ENCODE measurements at places on chromosomes 11 and 22. TPM values are rescaled to one million over a fixed set of nuclear protein-coding genes. Genes with fewer than 3 reads are reported as not detected.

DNA sequence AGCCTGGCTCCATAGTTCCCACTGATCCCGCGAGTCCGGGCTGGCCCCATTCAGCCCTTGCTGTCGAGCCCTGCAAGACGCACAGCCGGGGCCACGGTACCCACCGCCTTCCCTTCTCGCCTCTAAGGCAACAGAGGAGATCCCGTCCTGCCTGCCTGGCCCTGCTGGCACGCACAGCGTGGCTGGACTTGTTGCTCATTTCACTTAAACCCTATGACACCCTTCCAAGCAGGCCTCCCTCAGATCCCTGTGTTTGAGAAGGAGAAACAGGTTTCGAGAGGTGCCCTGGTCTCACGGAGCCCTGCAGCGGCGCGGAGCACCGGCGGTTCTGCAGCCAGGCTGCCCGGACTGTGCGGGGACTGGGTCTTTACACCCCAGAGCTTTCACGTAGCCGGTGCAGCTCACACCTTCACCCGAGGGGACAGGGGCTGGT is 1048.4 kb downstream of the BRD1 start:
- no peak for DNase-seq

DNA sequence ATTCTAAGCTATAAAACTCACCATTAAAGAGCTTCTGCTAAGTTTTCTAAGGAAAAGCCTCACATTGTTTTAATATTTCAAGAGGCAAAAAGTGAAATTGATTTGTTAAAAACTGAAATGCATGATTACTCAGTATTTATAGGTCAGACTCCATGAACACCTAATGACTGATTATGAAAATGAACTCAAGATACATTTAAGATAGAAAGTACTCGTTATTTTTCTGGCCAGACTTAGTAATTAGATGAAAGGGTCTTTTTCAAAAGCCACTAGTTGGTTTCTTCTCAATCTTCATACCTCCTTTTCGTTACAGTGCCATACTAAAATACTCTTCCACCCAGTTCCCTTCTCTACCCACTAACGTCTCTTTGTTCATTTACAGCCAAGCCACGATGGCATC is 56.3 kb downstream of the VSIG10L2 start:
- DNase-seq, result no peak

GRCh38 chr11:4615856-4616444 is 7.9 kb upstream of the TRIM68 start:
- DNase-seq, result no peak

DNA sequence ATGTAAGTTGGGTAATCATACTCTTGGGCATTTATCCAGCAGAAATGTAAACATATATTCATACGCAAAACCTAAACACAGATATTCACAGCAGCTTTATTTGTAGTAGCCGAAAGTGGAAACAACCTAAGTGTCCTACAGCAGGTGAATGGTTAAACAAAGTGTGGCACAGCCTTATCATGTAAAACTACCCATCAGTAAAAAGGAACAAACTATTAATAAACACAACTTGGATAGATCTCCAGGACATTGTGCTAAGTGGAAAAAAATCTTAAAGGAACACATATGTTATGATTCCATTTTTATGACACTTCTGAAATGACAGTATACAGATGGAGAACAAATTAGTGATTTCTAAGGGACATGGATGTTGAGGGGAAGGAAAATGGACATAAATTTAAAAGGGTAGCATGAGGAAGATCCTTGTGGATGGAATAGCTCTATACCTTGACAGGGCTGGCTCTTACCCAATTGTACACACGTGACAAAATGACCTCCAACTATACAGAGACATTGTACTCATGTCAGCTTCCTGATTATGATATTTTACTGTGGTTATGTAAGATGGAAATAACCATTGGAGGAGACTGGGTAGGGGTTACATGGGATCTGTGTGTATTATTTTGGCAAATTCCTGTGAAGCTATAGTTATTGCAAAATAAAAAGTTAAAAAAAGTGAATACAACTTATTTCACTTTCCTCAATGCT is 15.4 kb downstream of the ANO5 start:
- no peak for DNase-seq

GRCh38 chr11:100927579-100927978 is 202.0 kb downstream of the PGR start:
- no peak for DNase-seq

DNA sequence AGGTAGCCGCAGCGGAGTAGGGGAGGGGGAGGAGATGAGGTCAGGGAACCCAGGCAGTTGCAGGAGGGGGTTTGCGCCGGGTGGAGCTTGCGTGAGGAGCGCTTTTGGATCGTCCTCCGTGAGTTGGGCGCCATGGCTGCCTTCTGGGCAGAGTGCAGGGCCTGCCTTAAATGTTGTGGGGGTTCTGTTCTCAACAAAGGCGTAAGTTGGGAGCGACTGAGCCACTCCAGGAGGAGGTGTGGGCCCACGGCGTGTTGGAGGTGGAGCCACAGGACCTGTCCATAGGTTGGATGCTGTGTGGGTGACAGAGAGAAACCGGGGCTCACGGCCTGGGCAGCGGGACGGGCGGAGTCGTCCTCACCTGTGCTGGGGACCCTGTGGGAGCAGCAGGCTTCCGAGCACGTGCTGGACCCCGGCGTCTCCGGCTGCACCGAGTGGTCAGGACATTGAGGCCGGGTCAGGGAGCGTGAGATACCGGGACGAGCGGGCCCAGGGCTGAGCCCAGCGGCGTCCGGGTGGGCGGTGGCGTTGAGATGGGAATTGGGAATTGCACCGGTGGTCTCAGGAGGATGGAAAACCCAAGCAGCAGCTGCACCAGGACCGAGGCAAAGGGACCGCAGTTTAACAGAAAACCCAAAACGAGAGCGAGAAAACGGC is 977 bp upstream of the PGGHG start:
- peak; percentile 64 for DNase-seq

DNA sequence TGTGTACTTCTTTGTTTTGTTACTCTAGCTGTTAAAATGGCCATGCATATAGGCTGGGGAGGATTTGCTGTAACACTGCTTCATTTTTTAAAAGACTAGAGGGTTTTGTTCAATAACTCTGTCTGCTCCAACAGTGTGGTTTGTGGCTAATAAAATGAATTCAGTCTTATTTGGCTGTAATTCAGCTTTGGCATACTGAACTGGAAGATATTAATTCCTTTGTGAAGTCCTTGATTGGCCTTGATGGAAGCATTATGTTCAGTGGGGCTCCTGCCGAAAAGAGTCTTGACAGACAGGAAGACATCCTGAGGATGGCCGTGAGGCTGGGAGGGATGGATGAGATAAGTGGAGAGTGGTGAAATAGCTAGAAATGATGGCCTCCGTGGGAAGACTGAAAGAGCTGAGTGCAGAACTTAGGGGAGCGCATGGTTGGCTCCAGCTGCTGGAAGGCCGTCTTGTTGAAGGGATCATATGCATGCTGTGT is 44.8 kb upstream of the MYO18B start:
- no peak for DNase-seq

DNA sequence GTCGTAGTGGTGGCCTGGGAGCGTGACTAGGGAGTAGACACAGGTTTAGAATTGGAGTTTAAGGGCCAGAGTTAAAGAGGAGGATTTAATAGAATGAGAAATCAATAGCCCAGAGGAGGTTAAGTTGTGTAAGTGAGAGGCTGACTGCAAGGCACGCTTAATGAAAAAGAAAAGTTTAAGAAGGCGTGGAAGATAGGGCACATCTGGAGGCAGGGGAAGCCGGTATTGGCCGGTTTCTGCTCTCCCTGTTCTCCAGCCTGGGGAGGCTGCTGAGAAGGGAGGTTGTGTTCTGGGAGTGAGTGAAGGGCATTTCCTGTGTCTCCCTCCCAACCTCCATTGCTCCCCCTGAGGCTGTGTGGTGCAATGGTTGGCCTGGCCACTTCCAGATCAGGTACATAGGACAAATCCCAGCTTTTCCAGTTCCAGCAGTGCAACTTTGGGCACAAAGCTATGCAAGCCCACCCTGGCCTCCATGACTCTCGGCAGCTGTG is 6.3 kb downstream of the GRIK4 start:
- DNase-seq, result peak; percentile 26

DNA sequence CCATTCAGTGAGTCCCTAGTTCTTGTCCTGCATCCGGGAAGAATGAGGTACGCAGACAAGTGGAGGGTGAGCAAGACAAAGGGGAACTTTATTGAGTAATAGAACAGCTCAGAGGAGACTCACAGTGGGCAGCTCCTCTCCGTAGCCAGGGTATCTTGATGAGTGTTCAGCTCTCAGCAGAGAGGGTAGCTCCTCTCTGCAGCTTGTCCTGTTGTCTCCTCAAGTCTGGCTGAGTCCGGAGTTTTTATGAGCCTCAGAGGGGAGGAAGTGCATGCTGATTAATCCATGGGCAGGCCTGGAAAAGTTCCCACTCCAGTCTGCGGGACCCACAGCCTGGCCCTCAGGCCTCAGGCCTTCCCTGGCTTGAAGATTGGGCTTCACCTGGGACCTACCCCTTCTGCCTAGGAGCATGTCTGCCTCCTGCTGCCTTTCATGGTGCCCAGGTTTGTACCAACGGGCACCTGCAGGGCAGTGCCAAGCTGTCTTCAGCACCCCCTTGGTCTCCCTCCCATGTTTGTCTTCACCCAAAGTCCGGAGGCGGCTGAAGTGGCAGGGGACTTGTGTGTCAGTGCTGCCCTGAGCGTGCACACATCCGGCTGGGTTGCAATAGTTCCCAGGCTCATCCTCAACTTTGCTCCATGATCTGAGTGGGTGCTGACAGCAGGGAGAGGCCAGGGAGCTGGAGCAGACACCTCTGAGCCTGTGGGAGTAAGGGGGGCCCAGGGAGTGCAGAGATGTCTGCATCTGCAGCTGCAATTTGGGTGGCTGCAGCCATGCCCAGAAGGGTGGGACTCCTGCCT is 134.2 kb downstream of the LDLRAD3 start:
- DNase-seq, result no peak

- no peak for DNase-seq
These were observed 77.0 kb upstream of the NCAM1 start for GRCh38 chr11:112884012-112884767.

DNA sequence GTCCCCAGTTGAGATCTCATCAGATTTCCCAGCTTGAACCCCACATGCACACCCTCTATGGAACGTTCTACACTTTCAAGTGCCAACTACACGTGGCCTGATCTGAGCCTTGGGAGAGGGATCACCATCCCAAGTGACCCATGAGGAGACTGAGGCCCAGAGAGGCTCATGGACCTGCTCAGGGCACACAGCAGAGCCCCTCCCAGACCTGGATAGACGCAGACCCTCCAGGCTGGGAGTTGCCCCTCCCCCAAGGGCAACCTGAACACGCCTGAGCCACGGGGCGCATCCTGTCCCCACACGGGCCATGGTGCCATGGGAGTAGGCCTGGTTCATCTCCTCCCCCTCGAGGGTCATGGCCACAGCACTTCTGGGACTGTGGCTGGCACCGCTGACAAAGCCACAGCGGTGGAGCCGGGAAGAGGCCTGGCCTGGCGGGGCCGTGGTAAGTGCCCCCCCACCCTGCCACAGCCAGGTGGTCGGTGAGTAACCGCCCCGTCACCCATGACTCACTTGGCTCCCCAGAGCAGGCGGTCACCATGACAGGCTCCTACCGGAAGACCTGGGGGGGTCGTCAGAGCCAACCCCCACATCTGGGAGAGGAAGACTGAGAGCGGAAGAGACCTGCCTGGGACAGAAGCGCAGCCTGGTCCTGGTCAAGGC is 8.1 kb downstream of the WNT7B start:
- no peak for DNase-seq

GRCh38 chr11:114034956-114035355 is 24.6 kb upstream of the ZBTB16 start:
- DNase-seq, result no peak

DNA sequence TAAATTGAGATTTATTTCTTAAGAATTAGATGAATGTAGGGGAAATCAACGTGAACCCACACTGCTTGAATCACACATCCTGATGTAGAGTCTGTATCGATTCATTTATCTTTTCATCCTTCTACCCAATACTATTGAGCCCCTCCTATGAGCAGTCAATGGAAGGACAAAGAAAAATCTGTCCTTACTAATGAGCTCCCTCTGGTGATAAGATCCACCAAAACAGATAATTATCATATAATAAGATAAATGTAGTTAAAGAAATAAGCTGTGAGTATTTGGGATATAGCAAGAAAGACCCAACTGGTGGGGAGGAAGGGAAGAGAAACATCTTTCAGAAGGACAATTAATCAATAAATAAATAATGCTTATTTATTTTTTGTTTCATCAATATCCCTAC is 385.1 kb upstream of the CCDC90B start:
- no peak for DNase-seq

DNA sequence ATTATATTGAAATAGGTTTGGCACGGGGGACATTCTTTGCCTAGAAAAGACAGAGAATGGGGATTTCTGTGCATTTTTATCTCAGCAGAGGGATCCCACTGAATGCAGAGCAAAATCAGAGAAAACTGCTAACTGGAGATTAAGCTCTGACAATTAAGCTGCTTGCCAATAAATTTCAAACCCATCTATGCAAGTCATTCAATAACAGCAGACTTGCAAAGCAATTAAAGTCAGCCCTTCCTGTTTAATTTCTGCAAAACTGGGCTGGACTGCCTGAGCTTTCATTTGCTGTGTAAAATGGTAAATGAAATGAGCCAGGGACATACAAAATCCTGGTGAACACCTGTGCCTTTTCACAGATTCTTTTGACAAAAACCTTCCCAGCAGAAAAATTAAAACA is 1273.9 kb upstream of the CNTN5 start:
- no peak for DNase-seq

GRCh38 chr11:27218421-27219038 is 144.5 kb downstream of the CCDC34 start:
- no peak for DNase-seq

- no peak for DNase-seq
These were observed 71.8 kb downstream of the UBASH3B start for GRCh38 chr11:122727101-122727929.

- peak; percentile 67 for DNase-seq
These were observed 22.7 kb upstream of the GRAMD1B start for GRCh38 chr11:123407130-123407995.

Gene DRD4
- total RNA-seq, result 4.1 TPM

Gene OR9Q1
- not detected for total RNA-seq

Gene CDKN1C
- total RNA-seq, result 186 TPM

Gene LMNTD2
- 1.3 TPM for total RNA-seq

Gene SMARCB1
- total RNA-seq, result 56.2 TPM

Gene POU2AF3
- total RNA-seq, result 3.1 TPM

Gene APOL6
- 16.4 TPM for total RNA-seq

Gene SLC25A45
- total RNA-seq, result 12.0 TPM

Gene MUC5B
- total RNA-seq, result 0.71 TPM

Gene TSPAN18
- total RNA-seq, result 45.5 TPM

Gene RPS25
- total RNA-seq, result 815 TPM

Gene MRGPRE
- total RNA-seq, result not detected
